Fibroblast of skin of left biceps (primary cell): ENCODE measurements at places on chromosomes 2 and 18.

DNA sequence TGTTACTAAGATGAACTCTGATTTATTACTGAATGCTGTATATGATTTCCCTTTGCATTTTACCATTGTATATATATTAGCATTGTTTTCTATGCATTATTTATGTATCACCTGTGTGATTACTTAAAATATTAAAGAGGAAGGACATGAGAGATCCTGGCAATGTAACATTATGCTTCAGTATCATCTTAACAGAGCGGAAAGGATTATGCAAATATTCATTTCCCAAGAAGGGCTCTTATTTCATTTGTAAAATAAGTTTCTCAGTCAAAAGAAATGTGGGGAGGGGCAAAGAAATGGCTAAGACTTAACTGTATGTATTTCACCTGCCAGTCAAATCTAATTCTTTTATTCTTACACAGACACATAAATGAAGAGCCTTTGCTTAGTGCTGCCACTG, 654.2 kb upstream of the PKDCC start:
- no peak for DNase-seq

- peak; percentile 74 for DNase-seq
Measured at GRCh38 chr2:111946294-111947114, 48.1 kb downstream of the MERTK start.

- no peak for DNase-seq
Measured at GRCh38 chr2:550860-551567, 126.2 kb downstream of the TMEM18 start.

DNA sequence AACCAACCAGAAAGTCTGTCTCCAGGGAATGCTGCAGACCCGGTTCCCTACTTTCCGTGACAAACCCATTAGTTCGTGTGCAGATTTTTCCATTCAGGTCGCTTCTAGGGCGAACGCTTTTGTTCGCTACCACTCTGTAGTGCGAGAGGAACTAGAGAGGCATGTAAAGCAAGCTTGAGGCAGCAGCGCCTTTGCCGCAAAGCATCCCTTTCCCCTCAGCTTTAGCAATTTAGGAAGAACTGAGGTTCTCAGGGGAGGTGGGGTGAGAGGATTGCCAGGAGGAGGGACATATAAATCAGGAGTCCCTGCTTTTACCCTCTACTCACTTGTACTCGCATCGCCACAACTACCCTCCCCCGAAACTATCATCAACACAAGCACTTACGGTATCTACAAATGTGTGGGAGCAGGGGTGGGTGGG, 748 bp upstream of the ZNF804A start:
- no peak for DNase-seq
